ENCODE measurements at places on chromosomes 3 and 15. TPM values are rescaled to one million over a fixed set of nuclear protein-coding genes. Genes with fewer than 3 reads are reported as not detected.

CNTN6 gene
- total RNA-seq = 10.8 TPM

AHSG gene
- not detected for total RNA-seq

CACNA1D gene
- total RNA-seq = 20.9 TPM

LIPC gene
- total RNA-seq = not detected

ZDHHC3 gene
- total RNA-seq = 31.5 TPM

P4HTM gene
- total RNA-seq = 47.5 TPM

TNIK gene
- 69.1 TPM for total RNA-seq

PARP14 gene
- 9.1 TPM for total RNA-seq

PLSCR5 gene
- total RNA-seq = 0.25 TPM

SORD gene
- 6.6 TPM for total RNA-seq

CRTC3 gene
- total RNA-seq = 15.2 TPM

BCL2A1 gene
- 0.49 TPM for total RNA-seq

MFSD1 gene
- 31.7 TPM for total RNA-seq

ZCWPW2 gene
- total RNA-seq = 4.2 TPM

CHL1 gene
- total RNA-seq = 896 TPM

GOLGA8J gene
- not detected for total RNA-seq

GP5 gene
- under 0.01 TPM for total RNA-seq

POMGNT2 gene
- total RNA-seq = 12.3 TPM

DENND6A gene
- total RNA-seq = 31.7 TPM

MEGF11 gene
- total RNA-seq = 5.2 TPM

C3orf49 gene
- not detected for total RNA-seq

PGBD4 gene
- 3.2 TPM for total RNA-seq

EIF4E3 gene
- 21.4 TPM for total RNA-seq

XCR1 gene
- total RNA-seq = not detected

OR5K3 gene
- not detected for total RNA-seq

TLR9 gene
- total RNA-seq = not detected

ATP13A5 gene
- total RNA-seq = 0.49 TPM

SCAANT1 gene
- not detected for total RNA-seq

PSTPIP1 gene
- total RNA-seq = not detected

SPATA12 gene
- total RNA-seq = not detected

CCDC39 gene
- total RNA-seq = 0.49 TPM

SLC22A13 gene
- total RNA-seq = under 0.01 TPM

SLC6A11 gene
- total RNA-seq = 35.2 TPM

INO80 gene
- 30.0 TPM for total RNA-seq
